ENCODE measurements at places on chromosomes 7 and 10.

DNA sequence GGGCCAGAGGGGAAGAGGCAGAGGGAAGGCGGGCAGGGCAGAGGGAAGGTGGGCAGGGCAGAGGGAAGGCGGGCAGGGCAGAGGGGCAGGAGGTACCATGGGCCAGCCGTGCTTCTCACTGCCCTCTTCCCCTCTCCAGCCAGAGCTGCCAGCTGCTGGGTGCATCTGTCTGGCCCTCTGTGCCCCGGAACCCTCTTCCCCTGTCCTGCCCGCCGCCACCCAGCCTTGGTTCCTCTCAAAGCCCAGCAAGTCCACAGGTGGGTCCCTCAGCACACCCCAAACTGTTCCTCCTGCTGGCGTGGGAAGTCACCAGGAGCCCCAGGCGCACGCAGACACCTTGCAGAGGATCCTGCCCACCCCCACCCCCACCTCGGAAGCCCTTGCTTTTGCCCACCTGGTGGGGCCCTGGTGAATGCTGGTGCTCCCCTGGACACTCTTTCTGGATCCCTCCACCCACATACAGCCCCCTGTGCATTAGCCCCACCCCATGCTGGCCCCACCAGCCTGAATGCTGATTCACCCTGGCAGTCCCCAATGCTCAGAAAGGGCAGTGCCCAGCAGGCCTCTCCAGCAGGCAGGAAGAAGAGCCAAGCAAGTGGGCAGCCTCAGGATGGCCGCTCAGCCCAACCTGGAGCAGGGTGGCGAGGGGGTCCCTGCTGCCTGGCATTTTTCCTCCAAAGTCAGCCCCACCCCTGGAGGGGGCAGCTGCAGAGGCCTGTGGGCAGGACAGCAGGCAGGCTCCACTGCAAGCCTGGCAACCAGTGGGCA is 1.9 kb upstream of the PWWP2B start:
- no peak for DNase-seq

DNA sequence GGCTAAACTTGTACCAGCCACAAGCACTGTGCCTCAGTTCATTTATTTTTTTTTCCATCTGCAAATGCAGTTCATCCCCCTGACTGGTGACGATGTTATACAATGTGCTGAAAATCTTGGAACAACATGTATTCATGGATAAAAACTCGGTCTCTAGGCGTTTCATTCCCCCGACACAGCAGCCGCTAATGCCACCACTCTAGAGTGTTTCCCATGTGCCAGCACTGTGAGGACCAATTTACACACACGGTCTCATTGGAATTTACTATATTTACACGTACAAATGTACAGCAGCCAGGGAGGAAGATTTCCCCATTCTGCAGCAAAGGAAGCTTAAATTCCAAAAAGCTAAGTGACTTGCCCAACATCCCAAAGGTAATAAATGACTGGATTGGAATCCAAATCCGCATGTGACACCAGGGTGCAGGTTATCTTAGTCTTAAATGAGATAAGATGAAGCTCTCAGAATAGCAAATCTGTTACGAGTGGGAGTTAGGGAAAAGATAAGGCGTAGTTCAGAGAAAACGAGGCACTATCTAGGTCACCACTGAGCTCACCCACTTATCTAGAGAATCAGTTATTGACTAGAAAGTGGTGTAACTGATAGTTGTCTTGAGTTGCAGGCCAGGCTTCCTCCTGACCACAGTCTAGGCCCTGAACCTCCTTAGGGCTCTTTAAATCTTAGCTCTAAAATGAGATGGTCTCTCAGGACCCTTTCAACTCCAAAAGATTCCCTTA is 36.7 kb downstream of the FAM107B start:
- no peak for DNase-seq

GRCh38 chr7:2824678-2825461 is 19.2 kb downstream of the GNA12 start:
- DNase-seq = no peak

- DNase-seq = no peak
Observed at GRCh38 chr7:74294191-74294998, 5.2 kb downstream of the CLIP2 start.

GRCh38 chr7:137354961-137355360 is 11.4 kb upstream of the PTN start:
- peak; percentile 60 for DNase-seq

DNA sequence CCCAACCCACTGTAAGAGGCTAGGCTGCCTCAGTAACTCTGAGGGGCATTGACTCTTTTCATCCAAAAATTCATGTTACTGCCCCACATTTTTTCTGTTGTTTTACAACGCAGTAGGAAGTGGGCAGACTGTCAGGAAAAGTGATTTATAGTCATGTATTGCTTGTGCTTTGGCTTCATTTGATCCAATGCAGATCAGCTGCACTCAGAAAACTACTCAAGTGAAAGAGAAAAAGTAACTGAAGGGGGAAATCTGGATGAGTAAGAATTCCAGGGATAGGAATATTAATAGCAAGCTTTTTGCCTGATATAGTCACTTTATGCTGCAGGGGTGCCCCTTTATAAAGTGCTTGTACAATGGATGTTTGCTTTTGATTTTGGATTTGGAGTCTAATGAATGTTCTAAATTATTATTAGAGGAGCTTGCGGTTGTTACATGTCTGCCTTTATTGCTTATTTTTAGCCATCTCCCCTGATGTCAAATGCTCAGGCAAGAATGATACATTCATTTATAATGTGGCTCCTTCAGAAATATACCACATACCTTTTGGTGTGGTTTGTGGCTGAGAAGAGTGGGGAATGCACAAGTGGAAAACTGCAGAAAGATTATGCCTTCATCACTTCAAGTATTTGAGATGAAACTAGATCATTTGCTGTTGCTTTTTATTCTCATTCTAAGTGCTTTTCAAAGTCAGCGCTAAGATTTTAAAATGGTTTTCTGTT is 86.1 kb downstream of the EGFR start:
- no peak for DNase-seq

- no peak for DNase-seq
Observed at GRCh38 chr7:151599401-151600227, 79.9 kb upstream of the RHEB start.

- no peak for DNase-seq
Observed at GRCh38 chr10:77036993-77037734, 600.4 kb downstream of the KCNMA1 start.

- DNase-seq = no peak
Observed at GRCh38 chr7:20249376-20249775, 32.2 kb upstream of the MACC1 start.

- DNase-seq = no peak
Observed at GRCh38 chr10:6058682-6059475, 3.3 kb downstream of the IL2RA start.

- DNase-seq = no peak
Observed at GRCh38 chr10:35424680-35425285, 88.5 kb downstream of the CCNY start.

DNA sequence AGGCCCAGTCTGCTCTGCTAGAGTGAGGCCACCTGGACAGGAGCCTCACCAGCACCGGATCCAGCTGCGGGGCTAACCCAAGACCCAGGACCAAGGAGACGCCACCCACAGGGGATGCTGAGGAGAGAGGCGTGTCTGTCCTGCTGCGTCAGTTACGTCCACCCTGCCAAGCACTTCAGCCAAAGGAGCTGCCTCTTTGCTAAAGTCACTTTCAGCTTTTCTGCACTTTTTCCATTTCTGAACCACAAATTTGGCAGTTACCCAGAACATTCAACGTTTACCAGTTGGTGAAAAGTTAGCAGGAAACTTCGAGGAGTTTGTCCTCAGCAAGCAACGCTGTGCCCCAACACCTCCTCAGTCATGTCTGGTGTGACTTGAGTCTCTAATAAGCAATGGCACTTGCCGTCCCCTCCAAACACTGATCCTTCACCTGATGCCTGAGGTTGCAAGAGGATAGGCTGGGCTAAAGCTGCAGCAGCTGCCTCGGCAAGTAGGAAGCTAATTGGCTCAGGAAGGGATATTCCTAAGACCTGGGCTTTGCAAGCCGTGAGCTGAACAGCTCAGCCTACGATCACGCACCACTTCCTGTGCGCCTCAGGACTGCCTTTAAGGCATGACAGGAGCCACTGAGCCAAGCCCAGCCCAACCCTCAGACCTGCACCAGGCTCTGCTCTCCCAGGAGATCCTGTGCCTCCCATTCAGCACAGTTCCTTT is 40.1 kb downstream of the KCNH2 start:
- DNase-seq = peak; percentile 72

DNA sequence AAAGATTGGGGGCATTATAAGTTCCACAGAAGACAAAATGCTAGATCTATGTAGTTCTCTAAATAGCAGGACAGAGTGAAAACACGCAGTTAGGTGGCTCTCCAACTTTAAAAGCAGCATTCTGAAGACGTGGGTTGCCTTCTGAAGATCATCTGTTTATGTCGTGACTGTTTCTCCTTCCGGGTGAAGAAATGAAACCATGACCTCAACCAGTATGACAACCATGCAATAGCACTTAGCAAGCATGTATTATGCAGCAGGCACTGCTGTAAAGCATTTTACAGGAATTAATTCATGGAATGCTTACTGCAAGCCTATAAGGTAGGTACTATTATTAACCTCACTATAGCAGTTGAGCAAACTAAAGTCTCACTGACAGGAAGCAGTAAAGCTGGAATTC is 125.2 kb downstream of the SLC25A13 start:
- DNase-seq = no peak

DNA sequence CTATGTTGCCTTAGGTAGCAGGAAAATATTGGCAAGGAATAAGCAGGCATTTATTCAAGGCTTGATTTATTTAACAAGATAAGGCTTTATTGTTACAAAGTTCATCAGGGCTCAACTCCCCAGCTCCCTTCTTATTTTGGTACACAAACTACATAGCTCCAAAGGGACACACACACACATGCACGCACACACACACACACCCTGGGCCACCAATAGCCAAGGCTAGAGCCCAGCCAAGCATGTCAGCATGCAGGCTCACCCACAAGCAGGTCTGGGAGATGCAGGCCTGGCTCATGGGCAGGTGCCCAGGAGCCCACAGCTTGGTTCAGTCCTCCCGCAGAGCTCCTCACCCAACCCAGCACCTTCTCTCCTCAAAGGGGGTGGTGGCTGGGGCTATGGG is 23.4 kb downstream of the LEP start:
- no peak for DNase-seq

DNA sequence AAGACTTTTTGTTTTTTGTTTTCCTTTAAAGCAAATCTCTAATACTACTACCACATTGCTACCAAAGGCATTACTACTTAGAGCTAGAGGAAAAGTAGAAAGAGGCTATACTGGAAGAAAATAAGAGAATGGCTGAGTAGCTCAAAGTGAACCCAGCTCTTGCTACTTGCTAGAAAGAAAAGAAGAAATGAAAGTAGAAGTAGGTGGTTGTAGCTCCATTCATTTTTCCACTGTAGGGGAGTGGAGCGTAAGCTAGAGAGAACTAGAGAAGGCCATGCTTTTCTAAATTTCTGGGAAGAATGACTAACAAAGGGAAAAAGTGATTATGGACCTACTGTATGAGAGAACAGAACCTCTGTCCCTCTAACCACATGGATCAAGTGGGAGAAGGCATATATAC is 184.4 kb downstream of the PON1 start:
- no peak for DNase-seq

GRCh38 chr10:131778385-131778784 is 122.4 kb upstream of the PPP2R2D start:
- no peak for DNase-seq
